ENCODE measurements at places on chromosomes 16 and 17.
A peak's percentile ranks its signal among the peaks of the same experiment; 100 is the strongest.

GRCh38 chr16:79451196-79451816 lies 149.2 kb downstream of the MAF start:
- DNase-seq: no peak

- DNase-seq: no peak
Observed at GRCh38 chr17:6592173-6592572, 35.8 kb upstream of the PITPNM3 start.

DNA sequence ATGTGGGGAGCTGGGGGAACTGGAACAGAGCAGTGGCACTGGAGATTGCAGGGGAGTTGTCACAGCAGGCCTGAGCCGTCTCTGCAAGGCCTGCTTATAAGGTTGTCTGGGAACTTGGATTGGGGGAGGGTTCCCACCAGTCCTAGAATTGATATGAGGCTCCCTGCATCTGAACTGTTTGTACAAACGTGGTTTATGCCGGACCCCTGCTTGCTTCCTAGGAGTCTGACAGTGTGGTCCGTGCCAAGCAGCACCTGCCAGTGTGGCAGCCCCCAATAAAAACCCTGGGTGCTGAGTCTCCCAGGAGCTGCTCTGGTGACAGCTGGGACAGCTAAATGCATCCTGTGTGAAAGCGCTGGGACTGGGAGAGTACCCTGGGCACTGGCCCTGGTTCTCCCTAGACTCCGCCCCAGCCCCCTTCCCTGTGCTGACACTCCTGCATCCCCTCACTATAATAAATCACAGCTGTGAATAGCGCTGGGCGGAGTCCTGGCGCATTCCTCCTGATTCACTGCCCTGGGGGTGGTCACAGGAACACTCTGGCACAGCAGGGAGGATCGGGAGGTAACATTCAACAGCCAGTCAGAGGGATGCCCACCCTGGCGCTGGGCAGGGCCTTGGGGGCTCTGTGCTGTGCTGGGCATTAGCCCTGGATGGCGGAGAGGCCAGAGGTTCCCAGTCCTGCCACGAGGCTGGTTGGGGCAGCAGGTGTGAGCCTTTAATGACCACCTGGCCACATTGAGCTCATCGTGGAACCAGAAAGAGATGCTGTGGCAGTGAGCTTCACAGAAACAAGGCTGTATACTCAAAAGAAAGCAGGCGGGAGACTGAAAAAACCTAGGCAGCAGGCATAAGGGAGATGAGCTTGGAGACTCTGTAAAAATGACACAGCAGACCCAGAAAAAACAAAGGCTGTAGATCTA lies 45.6 kb downstream of the RMI2 start:
- peak; percentile 18 for DNase-seq

DNA sequence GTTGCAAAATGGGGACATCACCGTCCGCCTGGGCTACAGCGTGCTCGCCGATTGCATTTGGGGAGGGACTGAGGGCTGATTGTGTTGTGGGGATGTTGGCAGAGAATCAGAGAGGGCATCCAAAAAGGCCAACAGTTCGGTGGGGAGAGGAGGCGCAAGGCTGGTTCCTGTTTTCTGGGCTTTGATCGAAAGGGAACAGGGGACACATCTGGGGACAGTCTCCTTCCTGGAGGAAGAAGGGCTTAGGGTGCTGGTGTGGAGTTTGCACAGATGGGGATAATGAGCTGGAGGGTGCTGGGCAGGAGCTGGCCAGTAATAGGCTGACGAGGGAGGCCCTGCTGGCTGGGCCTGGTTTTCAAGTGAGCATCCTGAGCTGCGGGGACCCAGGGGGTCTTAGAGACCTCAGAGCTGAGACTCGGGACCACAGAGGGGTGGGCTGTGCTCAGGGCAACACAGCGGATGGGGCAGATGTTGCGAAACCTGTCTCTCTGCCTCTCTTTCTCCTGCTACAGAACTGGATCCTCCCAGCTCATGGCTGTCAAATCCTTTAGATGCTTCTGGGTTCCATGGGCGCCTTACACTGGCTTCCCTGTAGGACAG lies 288.7 kb downstream of the SEC14L1 start:
- no peak for DNase-seq

DNA sequence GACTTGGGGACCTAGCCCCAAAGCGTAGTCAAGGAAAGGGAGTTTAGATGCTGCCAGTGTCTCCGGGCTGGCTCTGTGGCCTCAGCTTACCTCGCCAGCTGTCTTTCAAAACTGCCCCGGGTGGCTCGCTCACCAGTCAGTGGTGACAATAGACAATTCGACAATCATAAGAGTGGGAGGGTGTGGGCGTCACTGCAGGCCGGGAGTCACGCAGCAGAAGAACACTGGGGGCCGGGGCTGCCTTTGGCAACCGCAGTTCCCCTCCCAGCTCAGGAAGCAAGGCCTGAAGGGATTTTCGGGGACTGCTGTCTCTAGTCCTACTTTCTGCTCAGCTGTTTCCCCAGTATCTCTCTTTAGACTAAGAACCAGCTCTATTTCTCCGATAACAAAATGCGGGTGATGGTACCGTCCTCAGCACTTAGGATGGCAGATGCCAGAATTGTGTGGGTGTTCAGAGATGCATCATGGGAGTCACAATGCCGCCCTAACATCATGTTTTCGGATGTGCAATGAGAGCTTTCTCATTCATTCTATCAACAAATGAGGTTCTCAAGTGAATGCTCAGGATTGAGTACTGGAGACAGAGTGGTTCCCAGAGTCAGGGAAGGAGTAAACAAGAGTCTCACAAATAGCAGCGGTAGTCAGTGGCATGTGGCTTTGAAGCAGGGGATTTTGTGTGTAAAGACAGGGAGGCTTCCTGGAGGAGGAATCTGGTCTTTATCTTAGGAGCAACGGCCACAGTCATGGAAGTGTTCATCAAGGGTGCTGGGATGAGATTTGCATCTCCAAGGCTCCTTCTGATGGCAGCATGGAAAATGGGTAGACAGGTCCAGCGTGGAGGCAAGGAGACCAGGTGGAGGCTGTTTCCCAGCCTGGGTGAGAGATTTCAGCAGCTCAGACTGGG lies 93.1 kb downstream of the ZDHHC7 start:
- no peak for DNase-seq

GRCh38 chr17:55225237-55225636 lies 39.5 kb upstream of the HLF start:
- no peak for DNase-seq

All from EH (cell line).